ENCODE measurements at places on chromosomes 3 and 15. TPM values are rescaled to one million over a fixed set of nuclear protein-coding genes. Genes with fewer than 3 reads are reported as not detected.

The GRK7 gene
- total RNA-seq, result 0.98 TPM

The GNB4 gene
- 23.3 TPM for total RNA-seq

- no peaks in the 10 kb centered on the region for H3K27me3 ChIP-seq
- DNase-seq, result no peak
- no peaks in the 10 kb centered on the region for H3K36me3 ChIP-seq
- H3K4me1 ChIP-seq, result no peaks in the 10 kb centered on the region
- no peak overlapping the region for H3K4me3 ChIP-seq
These were observed 133.8 kb downstream of the MOBP start for GRCh38 chr3:39601241-39601640.

DNA sequence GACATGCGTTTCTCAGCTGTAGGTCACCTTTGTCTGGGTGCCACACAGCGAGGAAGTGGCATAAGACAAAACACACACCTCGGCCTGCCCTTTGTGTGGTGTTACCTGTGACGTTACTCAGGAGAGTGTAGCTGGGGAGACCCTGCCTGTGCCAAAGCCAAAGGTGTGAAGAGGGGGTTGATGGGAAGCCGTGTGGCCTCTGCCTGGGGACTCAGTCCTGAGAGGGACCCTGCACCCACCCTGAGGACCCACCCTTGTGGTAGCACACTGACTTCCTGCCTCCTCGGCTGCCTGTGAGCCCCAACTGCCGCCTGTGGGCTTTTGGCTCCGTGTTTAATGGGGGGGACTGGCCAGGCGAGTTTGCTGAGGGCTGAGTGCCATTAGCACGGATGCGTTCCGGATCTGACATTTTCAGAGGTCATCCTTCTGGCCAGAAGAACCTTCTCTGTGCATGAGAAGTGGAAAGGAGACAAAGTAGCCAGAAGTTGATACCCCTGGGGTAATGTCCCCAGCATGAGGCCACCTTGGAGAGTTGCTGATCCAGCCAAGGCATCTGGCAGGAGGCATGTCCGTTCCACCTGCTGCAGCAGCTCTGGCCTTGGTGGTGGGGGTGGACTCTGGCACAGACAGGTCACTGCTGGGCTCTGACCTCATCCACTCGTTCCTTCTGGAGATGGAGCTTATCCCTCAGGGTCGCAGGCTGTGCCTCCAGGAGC is 51.8 kb upstream of the FURIN start:
- H3K4me3 ChIP-seq, result no peak overlapping the region
- H3K27me3 ChIP-seq, result no peaks in the 10 kb centered on the region
- no peaks in the 10 kb centered on the region for H3K4me1 ChIP-seq

DNA sequence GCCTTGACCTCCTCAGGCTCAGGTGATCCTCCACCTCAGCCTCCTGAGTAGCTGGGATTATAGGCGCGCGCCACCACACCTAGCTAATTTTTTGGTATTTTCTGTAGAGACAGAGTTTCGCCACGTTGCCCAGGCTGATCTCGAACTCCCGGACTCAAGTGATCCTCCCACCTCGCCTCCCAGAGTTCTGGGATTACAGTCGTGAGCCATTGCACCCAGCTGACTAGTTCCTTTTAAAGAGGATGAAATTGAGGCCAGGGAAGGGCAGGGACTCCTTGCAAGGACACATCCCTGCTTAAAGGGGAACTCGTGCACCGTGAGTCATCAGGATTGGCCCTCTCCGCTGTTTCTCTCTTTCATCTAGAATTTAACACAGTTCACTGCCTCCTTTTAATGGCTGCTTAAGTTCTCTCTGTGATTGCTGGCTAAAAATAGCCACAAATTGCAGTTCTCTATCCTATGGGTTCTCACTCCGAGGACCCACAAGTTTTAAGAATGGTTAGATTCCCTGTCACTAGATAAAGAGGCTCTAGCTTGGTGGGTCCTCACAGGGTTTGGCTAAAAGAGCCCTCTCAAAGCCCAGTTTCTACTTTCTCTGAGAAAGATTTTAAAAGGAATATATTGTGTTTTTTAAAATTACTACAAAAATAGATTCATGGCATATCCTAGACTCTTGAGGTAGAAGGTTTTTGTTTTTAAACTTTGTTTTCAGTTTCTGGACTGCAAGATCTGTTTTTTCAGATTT is 1.4 kb downstream of the CRTAP start:
- H3K36me3 ChIP-seq, result no peaks in the 10 kb centered on the region
- peak overlapping the region; percentile 94 for H3K27ac ChIP-seq
- DNase-seq, result no peak
- H3K4me3 ChIP-seq, result peak overlapping the region; percentile 68

GRCh38 chr15:40789119-40789518 is 17.8 kb upstream of the ZFYVE19 start:
- peaks cover 40% of the 10 kb centered on the region for H3K4me1 ChIP-seq
- DNase-seq, result no peak
- no peaks in the 10 kb centered on the region for H3K27me3 ChIP-seq
- H3K4me3 ChIP-seq, result no peak overlapping the region

DNA sequence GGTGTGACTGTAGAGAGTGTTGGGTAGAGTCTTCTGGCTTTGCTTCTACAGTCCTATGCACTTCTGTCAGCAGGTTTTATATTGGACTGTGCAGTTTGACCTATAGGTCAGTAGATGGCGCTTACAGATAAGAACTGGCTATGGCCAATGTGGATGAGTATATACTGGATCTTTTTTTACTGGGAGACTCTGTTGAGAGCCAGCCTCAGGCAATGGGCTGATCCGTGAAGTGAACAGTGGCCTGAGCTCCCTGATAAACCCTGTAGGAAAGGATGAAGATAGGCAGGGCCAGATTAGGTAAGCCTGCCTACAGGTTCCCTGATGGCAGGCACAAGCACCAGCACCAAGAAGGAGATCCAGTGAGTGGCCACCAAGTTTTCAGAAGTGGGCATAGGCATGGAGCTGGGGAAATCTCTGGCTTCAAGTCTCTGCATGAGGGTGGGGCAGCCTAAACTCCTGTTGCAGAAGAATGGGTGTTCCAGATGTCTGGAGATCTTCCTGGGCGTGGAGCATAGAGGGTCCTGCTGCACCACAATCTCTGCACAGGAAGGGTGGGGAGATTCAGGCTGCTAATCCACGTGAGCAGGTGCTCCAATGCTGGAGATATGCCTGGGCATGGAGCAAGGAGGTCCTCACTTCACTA is 326.0 kb upstream of the SGO1 start:
- H3K27ac ChIP-seq, result no peak overlapping the region
- H3K36me3 ChIP-seq, result no peaks in the 10 kb centered on the region
- H3K4me3 ChIP-seq, result no peak overlapping the region
- no peaks in the 10 kb centered on the region for H3K4me1 ChIP-seq
- no peaks in the 10 kb centered on the region for H3K27me3 ChIP-seq

GRCh38 chr3:22908989-22909507 is 294.1 kb upstream of the UBE2E2 start:
- no peak overlapping the region for H3K4me3 ChIP-seq
- H3K4me1 ChIP-seq, result no peaks in the 10 kb centered on the region
- H3K27ac ChIP-seq, result no peak overlapping the region
- no peak for DNase-seq
- H3K27me3 ChIP-seq, result no peaks in the 10 kb centered on the region
- no peaks in the 10 kb centered on the region for H3K36me3 ChIP-seq

- H3K36me3 ChIP-seq, result no peaks in the 10 kb centered on the region
- no peak for DNase-seq
- no peak overlapping the region for H3K4me3 ChIP-seq
- H3K27ac ChIP-seq, result no peak overlapping the region
These were observed 41.1 kb downstream of the TTBK2 start for GRCh38 chr15:42879443-42879842.

GRCh38 chr3:45593708-45594601 is 596 bp upstream of the LIMD1 start:
- peak overlapping the region; percentile 54 for H3K4me3 ChIP-seq
- H3K36me3 ChIP-seq, result no peaks in the 10 kb centered on the region
- peak overlapping the region; percentile 61 for H3K27ac ChIP-seq
- no peak for DNase-seq

DNA sequence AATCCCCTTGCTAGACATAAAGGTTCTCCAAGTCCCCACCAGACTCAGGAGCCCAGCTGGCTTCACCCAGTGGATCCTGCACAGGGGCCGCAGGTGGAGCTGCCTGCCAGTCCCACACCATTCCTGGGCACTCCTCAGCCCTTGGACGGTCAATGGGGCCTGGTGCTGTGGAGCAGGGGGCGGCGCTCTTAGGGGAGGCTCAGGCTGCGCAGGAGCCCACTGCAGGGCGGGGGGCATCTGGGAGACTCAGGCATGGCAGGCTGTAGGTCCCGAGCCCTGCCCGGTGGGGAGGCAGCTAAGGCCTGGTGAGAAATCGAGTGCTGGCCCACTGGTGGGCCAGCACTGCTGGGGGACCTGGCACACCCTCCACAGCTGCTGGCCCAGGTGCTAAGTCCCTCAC is 75.1 kb upstream of the TBC1D5 start:
- no peak overlapping the region for H3K4me3 ChIP-seq
- H3K36me3 ChIP-seq, result no peaks in the 10 kb centered on the region
- no peak for DNase-seq
- no peaks in the 10 kb centered on the region for H3K4me1 ChIP-seq

DNA sequence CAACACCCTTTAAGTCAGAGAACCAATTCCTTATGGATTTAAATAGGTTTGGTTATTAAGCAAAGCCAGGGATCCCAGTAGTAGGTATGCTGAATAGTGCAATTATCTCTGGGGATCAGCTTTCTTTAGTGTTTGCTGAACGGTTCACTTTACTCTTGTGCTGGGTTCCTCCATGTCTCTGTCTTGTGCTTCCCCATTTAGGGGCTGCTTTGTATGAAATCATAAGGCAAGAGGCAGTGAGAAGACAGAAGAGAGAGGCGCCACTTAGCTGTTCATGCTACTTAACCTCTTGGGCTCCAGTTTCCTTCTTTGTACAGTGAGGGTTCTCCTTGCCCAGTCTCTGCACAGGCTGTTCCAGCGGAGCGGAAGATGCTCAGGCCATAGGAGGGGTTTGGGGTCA is 3.5 kb downstream of the ST6GAL1 start:
- no peaks in the 10 kb centered on the region for H3K36me3 ChIP-seq
- H3K27ac ChIP-seq, result no peak overlapping the region
- no peaks in the 10 kb centered on the region for H3K27me3 ChIP-seq
- peaks cover 32% of the 10 kb centered on the region for H3K4me1 ChIP-seq
- H3K4me3 ChIP-seq, result no peak overlapping the region
- DNase-seq, result no peak

GRCh38 chr15:80530737-80531365 is 126.7 kb downstream of the ARNT2 start:
- H3K4me3 ChIP-seq, result no peak overlapping the region
- no peaks in the 10 kb centered on the region for H3K27me3 ChIP-seq
- no peak for DNase-seq
- peaks cover 16% of the 10 kb centered on the region for H3K4me1 ChIP-seq
- no peaks in the 10 kb centered on the region for H3K36me3 ChIP-seq

- H3K4me3 ChIP-seq, result no peak overlapping the region
- H3K27me3 ChIP-seq, result no peaks in the 10 kb centered on the region
- H3K36me3 ChIP-seq, result no peaks in the 10 kb centered on the region
- H3K27ac ChIP-seq, result no peak overlapping the region
These were observed 5.6 kb downstream of the LIMD1 start for GRCh38 chr3:45599984-45600650.

DNA sequence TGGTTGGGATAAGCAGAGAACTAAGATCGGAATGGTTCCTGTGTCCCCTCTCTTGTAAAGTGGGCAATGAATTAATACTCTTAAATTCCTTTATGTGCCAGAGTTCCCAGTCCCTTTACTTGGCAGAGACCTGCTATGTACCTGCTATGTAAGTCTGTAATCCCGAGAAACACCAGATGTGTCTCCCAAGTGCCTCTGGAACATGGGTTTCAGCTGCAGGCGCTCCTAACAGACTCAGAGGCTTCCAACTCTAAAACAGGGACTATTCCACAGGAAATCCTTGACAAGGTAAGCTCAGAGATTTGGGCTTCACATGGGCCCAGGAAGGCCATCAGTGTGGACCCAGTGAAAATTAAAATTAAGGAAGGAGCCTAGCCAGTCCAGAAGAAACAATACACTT is 117.7 kb upstream of the PLCL2 start:
- DNase-seq, result no peak
- H3K36me3 ChIP-seq, result no peaks in the 10 kb centered on the region
- no peaks in the 10 kb centered on the region for H3K27me3 ChIP-seq
- H3K4me3 ChIP-seq, result no peak overlapping the region

- no peak for DNase-seq
- no peaks in the 10 kb centered on the region for H3K4me1 ChIP-seq
- no peaks in the 10 kb centered on the region for H3K27me3 ChIP-seq
These were observed 28.1 kb downstream of the CCRL2 start for GRCh38 chr3:46435081-46435726.

Measured in vagina (tissue), 2 donors.